ENCODE measurements at places on chromosomes 5 and 9. TPM values are rescaled to one million over a fixed set of nuclear protein-coding genes. Genes with fewer than 3 reads are reported as not detected.

Gene SLC22A5
- total RNA-seq: 2.8 TPM

Gene PCDHGA1
- not detected for total RNA-seq

Gene PCDHA9
- not detected for total RNA-seq

Gene MRRF
- total RNA-seq: 33.5 TPM

Gene FGF10
- total RNA-seq: not detected

Gene RPL35
- 1,574 TPM for total RNA-seq

Gene MARCOL
- not detected for total RNA-seq

Gene CPLANE1
- 9.4 TPM for total RNA-seq

Gene OR1L8
- not detected for total RNA-seq

Gene CTNNAL1
- total RNA-seq: 13.5 TPM

Gene CD74
- total RNA-seq: 608 TPM

Gene TESK1
- total RNA-seq: 33.8 TPM

Gene PITX1
- total RNA-seq: 0.08 TPM

Gene TAF7
- 73.7 TPM for total RNA-seq

Gene AFAP1L1
- total RNA-seq: not detected

Gene LMAN2
- 103 TPM for total RNA-seq

Gene DMRT2
- total RNA-seq: 0.23 TPM

Gene SLC27A6
- not detected for total RNA-seq

Gene TAS2R1
- not detected for total RNA-seq

Data from activated naive CD4-positive, alpha-beta T cell treated with anti-CD3 and anti-CD28 coated beads, Interleukin-2, amount 10 ng/mL, durations not matched to agents 5 hours and 36 hours (primary cell).